ENCODE measurements at places on chromosomes 16 and 17.

DNA sequence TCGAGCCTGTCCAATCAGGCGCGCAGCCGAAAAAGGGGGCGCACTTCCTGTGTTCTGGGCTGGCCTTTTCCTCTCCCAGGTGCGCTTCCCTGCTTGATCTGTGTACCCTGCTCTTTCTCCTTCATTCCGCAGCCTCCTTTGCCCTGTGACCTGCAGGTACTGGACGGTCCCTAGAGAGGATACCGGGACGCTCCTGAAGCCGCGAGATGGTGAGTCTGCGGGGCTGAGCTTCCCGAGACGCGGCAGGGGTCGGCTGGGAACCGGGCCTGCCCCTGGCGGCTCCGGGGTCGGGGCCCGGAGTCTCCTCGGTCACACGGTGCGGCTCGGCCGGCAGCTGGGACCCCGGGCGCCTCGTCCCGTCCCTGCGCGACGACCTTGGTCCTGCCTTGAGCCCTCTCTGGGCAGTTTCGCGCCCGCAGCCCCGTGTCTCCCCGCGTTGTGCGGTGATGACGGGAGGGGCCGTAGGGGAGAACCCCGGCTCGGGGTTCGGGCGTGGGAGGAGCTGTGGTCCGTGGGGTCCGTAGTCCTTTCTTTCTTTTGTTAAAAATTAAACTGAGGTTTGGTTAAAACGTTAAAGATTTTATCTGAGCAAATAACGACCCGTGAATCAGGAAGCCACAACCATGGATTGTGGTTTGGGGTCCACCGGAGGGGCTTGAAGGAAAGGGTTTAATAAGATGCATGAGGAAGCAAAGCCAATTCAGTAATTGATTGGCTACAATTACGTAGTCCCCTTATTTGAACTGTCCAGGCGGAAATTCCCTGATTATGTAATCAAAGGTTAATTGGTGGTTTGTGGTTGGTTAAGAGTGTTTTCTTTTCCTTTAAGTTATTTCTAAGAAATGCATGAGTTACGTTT, 172.8 kb upstream of the ZNF267 start:
- DNase-seq, result peak; percentile 82

DNA sequence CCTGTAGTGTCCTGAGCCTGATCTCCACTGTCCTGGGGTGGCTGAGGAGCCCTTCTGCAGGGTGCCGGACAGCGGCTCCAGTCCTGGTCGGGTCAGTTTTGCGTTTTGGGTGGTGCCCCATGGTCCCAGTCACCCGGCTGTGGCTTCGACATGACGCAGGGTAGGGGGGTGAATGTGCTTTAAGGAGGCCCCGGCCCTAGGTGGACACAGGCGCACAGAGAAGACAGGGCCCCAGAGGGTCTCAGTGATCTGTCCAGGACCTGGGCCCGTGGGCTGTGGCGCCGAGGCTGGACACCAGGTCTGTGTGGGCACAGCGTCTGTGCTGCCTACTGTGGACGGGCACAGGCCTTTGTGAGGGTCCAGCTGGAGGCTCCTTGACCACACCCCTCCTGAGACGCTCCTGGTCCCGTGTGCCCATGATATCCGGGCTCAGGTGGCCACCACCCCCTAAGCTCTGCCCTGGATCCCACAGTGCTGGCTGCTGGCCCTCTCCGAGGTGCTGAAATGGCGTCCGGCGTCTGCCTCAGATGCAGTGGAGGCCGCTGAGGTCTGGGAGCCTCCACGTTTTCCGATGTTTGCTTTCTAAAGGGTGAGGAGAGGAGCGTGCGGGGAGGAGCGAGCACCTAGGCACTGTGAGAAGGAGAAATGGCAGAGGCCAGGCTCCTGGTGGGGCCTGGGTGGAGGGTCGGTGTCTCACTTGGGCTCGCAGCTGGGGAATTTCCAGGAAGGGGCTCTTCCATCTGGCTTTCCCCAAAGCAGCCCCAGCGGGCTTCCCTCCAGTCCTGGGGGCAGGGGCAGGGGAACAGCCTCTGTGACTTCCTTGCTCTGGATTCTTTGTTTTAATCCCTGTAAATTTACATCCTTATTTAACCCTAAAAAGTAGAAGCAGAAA, 56.1 kb upstream of the ACSF3 start:
- peak; percentile 72 for DNase-seq

DNA sequence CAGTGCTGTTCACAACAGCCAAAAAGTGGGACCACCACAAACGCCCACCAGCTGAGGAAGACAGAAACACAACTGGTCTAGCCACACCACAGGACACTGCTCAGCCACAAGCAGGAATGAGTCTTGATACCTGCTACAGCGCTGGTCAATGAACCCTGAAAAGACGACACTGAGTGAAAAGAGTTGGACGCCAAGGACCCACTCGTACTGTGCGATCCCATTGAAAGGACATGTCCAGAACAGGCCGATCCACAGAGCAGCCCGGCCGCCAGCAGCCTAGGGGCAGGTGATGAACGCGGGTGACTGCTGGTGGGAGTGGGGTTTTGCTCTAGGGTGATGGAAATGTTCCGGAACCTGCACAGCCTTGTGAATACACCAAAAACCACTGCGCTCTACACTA, 10.6 kb upstream of the SLC38A8 start:
- DNase-seq, result no peak

- no peak for DNase-seq
Observed at GRCh38 chr17:18177722-18178121, 5.9 kb upstream of the ALKBH5 start.

- DNase-seq, result no peak
Observed at GRCh38 chr17:41948762-41949460, 17.7 kb upstream of the CNP start.

- no peak for DNase-seq
Observed at GRCh38 chr16:30724641-30725417, 23.4 kb upstream of the PHKG2 start.

- DNase-seq, result no peak
Observed at GRCh38 chr16:75256696-75257343, 5.4 kb upstream of the BCAR1 start.

DNA sequence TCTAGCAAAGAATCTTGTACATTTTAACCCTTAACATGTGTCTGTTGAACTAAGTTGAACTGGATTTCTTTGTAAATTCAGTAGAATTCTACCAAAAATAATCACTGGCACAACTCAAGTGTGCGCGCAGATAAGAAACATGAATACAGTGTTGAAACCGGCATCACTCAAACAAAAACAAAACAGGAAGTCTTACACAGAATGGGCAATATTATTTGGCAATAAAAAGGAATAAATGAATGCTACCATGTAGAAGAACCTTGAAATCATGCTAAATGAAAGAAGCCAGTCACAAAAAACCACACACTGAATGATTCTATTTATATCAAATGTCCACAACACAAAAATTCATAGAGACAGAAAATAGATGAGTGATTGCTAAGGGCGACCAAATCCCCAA, 102.9 kb upstream of the ZFHX3 start:
- DNase-seq, result no peak

DNA sequence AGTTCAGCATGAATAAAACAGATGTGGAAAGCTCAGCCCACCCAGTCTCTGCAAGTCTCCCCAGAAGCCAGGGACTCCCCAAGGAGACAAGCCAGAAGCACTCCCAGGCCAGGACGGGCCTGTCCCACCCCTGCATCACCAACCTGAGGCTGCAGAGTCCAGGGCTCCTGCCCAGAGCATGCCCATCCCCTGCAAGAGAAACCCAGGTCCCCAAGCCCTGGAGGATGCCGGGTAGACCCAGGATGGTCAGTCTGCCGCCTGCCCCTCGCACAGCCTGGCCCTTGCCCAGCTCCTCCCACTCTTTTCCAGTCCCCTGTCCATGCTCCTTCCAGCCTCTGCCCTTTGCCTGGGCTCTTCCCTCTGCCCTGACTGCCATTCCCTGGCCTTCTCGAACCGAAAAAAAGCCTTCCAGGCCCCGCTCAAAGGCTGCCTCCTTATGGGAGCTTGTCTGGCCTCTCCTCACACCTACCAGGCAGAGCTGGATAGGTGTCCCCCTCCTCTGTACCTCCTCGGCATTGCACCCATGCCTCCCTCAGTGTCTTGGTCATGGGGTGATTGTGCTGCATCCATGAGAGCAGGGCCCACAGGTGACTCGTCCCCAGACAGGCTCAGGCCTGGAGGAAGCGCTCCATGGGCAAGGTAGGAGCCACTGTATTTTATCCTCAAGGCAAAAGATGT, 44.8 kb downstream of the BEAN1 start:
- DNase-seq, result no peak

GRCh38 chr16:8941718-8942344, 21.9 kb downstream of the USP7 start:
- DNase-seq, result no peak

- no peak for DNase-seq
Observed at GRCh38 chr17:31559584-31560501, 168.4 kb downstream of the RAB11FIP4 start.

GRCh38 chr16:67339453-67339852, 12.8 kb downstream of the LRRC36 start:
- DNase-seq, result no peak

GRCh38 chr17:15740570-15741120, 8.6 kb downstream of the TBC1D26 start:
- no peak for DNase-seq

GRCh38 chr17:10025976-10026901, 121.2 kb upstream of the RCVRN start:
- DNase-seq, result no peak

DNA sequence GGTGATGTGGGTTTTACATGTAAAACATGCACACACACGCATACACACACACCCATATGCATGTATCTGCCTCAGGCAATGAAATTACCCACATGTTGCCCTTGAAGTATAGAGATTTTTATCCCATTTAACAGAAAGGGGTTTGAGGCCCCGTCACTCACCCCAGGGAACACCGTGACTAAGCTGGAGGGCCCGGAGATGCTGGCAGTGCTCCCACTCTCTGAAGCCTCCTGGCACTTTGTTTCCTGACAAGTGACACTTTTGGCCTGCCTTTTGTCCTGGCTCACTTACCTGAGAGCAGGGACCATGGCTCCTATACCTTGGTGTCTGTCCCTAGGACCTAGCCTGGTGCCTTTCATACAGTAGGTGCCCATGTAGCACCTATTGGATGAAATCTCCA, 50.0 kb upstream of the TNRC6C start:
- DNase-seq, result no peak

DNA sequence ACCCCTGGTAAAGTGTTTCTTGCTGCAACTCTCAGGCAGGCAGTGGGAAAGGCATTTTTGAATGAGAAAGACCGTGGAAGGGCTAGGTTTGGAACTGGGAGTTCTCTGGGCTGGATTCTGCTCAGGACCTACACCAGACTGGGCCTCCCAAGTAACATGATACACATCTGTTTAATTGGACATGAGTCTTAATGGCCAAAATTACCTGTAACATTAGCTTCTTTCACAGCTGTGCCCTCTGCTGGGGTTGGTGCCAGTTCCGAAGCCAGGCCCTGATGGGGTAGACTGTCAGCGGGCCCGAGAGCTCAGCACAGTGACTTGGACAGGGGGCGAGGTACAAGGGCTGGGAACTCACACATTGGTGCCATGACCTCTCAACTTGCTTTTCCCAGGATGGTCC, 118.9 kb upstream of the IRX3 start:
- no peak for DNase-seq

DNA sequence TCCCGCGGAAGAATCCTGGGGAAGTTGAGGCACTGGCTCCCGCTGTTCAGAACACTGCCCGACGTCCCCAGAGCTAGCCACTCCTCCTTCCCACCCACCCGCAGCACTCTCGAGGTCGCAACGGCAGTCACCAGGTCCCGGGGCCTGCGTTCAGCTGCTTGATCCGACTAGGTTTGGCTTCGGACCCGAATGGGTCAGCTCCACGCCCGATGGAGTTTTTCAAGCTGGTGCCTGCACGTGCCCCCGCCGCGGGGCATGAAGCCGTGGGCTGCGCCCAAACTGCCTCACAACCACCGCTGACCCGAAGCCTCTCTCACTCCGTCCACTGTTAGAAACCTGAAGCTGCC, 12.4 kb upstream of the ODF4 start:
- DNase-seq, result no peak

GRCh38 chr17:69448431-69449102, 34.1 kb downstream of the MAP2K6 start:
- DNase-seq, result no peak

DNA sequence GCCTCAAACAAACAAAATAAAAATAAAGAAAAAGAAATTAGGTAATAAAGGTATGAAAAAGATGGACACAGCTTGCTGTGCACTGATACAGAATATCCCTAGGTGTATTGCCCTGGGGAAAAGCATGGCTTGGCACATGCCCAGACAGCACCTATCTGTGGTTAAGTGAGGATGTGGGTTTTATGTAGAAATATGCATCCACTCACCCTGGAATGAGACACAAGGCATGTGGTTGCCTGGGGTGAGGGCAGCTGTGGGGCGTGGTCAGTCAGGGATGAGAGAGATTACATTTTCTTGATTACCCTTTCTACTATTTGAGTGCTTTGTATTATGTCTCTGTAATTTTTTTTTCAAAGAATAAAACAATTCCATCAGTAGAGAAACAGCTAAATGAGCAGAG, 6.9 kb downstream of the PLLP start:
- DNase-seq, result no peak

DNA sequence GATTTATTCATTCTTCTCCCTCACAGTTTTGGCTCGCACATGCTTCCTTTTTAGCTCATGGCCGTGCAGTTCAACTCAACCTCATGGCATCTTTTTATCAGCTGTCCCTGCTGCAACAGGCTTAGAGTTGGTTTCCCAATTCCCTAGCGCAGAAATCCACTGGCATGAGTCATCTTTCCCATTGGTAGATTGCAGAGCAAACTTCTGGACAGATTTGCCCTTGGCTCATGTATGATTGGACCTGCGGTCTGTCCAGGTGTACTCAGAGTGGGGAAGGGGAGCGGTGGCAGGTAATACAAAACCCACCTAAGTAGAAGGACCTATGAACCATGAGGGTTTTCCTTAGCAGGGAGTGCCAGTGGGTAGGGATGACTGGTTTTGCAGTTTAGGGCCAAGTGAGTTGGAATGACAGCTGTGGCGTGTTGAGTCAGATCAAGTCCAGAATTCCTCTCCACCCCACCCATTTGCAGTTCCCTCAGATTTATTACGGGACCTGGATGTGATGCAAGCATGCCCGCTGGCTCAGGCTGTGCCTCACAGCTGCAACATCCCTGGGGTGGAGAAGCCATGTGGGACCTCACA, 584.7 kb downstream of the WWOX start:
- no peak for DNase-seq

- no peak for DNase-seq
Observed at GRCh38 chr17:38899421-38899820, 26.0 kb upstream of the LASP1NB start.

GRCh38 chr17:18028114-18028951, 10.6 kb downstream of the ATPAF2 start:
- no peak for DNase-seq

DNA sequence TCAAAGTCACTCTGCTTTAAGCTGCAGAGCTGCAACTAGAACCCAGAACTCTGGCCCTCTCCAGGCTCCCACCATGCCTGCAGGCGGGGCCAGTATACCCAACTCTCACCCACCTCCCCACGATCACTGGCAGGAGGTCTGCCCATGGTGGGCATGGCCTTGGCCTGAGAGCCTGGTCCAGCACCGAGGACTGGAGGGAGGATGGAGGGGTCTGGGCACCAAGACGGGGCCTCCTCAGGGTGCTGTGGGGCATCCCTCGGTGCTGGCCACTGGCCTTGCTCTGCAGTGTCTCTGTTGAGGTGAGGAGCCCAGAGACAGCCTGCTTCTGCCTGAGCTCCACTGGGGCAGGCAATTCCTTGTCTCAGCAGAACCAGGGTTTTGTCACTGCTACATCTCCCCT, 1.5 kb upstream of the KRT16 start:
- no peak for DNase-seq

- no peak for DNase-seq
Observed at GRCh38 chr17:50276588-50277356, 2.5 kb downstream of the TMEM92 start.

Data from progenitor cell of endocrine pancreas (in vitro differentiated cells).